ENCODE measurements at places on chromosomes 2 and 18.

GRCh38 chr2:159096901-159097300, 128.5 kb downstream of the TANC1 start:
- DNase-seq: no peak

- DNase-seq: no peak
Measured at GRCh38 chr2:43751476-43751990, 22.3 kb upstream of the DYNC2LI1 start.

DNA sequence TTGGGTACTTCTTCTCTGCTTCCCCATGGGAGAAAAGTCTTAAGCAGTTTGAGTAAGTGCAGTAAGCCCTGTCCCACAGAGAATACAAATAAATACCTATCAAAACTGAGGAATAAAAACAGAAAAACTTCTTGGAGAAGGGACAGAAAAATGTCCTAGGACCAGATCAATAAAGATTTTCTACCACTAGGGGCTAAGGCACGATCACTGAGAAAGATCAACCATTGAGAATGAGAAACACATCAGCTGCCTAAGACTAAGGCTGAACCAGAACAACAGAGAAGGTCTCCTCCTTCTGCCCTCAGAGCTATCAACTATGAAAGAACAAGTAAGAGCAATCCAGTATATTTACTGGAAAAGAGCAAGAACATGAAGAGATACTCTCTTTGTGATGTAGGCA, 763.6 kb upstream of the LRRTM1 start:
- no peak for DNase-seq

GRCh38 chr2:121489284-121489683, 41.4 kb upstream of the RNU4ATAC start:
- DNase-seq: no peak

DNA sequence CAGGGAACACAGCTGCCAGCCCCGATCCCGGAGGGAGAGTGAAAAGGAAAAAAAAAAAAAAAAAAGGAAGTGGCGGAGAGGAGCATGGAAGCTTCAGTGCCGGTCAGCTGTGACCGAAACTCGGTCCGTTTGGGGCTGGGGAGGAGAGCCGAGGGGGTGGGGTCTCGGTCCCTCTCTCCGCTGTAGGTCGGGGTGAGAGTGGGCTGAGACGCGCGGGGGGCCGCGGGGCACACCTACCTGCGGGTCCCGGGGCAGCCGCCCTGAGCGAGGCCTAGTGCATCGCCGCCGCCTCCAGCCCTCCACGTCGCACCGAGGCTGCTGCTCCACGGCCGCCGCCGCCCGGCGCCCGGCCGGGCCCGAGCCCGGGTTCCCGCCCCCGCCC, 536 bp downstream of the VPS54 start:
- no peak for DNase-seq

- no peak for DNase-seq
Measured at GRCh38 chr18:31943878-31944816, 1.2 kb upstream of the TRAPPC8 start.

- no peak for DNase-seq
Measured at GRCh38 chr2:26668041-26668440, 24.5 kb upstream of the KCNK3 start.

GRCh38 chr2:173667014-173667413, 298.2 kb downstream of the SP3 start:
- DNase-seq: no peak

DNA sequence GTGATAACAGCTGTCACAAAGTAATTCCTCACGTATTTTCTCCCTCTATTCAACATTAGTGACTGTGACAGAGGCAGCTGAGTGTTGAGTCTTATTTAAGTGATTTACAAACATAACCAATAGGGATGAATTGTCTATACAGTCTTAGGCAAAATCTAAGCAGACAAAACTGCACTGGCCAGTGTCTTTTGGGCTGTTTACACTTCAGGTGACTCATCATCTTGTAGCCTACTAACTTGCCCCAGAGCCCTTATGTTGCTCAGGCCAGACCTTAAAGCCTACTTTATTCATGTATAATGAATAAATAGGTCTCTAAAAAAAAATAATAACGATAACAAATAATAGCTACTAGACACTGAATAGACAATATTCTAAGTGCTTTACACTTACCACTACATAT, 17.2 kb downstream of the THOC1 start:
- no peak for DNase-seq

DNA sequence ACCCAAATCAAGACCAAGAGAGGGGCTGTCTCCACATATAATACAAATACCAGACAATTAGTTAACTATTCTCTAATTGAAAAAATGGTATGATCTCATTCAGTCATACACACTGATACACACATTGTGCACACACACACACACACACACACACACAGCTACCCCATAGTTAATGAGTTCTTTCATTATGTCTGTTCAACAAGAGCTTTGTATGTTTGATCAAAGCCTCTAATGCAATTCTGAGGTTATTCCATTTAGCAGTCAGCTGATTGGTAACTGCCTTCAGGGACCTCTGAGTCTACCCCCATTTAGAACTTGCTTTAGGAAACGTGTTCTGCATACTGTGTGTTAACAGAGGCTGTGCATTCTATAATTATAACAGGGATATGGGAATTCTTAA, 741.4 kb upstream of the LRRTM4 start:
- DNase-seq: no peak

- no peak for DNase-seq
Measured at GRCh38 chr2:54559593-54560145, 103.5 kb downstream of the SPTBN1 start.

- DNase-seq: no peak
Measured at GRCh38 chr18:49934457-49934856, 121.1 kb upstream of the ACAA2 start.

GRCh38 chr2:127563458-127564428, 28.3 kb downstream of the MYO7B start:
- DNase-seq: no peak

- no peak for DNase-seq
Measured at GRCh38 chr18:9757827-9758621, 49.9 kb downstream of the RAB31 start.

GRCh38 chr2:189372688-189373257, 68.5 kb upstream of the WDR75 start:
- DNase-seq: no peak

DNA sequence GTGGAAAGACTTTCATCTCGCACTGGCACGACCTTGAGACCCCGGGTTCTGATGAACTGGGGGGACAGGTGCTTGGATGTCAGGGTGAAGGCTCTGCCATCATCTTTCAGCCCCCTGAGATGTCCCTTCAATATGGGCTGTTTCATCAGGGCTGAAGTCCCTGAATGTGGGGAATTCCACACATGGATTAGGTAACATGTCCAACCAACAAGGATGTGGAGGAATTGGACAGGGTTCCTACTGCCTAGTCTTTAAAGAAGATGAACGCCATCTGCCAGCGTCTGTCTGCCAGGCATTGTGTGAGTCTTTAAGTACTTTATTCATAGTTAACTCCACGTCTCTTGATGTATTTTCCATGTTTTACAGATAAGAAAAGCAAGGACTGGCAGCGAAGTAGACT, 5.9 kb upstream of the GRHL1 start:
- no peak for DNase-seq

GRCh38 chr2:117858336-117858735, 43.8 kb downstream of the DDX18 start:
- DNase-seq: no peak

DNA sequence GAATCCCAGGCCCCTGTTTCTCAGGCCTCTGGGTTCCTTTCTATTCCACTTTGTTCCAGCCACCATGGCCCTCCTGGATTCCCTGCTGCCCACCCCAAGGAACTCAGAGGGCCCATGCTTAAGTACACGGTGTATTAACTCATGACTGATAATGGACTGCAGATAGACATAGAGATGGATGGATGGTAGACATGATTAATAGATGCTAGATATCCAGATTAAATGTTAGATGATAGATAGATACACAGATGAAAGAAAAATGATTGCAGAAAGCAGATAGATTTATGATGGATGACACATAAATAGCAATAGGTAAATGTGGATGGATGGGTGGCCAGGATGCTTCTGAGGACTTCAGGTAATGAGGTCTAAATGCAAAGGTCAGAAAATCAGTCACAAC, 278.0 kb downstream of the CELF4 start:
- DNase-seq: no peak

GRCh38 chr2:28413152-28413898, 20.7 kb downstream of the FOSL2 start:
- DNase-seq: no peak

- DNase-seq: no peak
Measured at GRCh38 chr2:224956706-224957105, 85.6 kb downstream of the DOCK10 start.

DNA sequence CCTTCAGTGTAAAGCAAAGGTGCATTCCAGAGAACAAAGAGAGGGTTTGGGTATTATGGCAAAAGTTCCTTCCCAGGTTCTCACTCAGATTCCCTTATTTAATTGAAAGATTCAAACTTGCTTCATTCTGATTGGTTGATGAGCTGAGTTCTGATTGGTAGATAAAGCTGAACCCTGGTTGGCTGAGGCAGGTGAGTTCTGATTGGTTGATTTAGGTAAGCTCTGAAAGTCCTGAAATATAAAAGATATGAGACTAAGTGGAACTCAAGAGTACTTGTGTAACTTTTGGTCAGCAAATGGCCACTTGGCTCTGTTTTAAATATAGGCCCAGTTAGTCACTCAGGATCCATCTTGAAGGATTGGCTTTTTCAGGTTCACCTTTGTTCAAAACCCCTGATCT, 99.8 kb upstream of the FBXO11 start:
- DNase-seq: no peak

GRCh38 chr2:162972383-162972782, 133.8 kb upstream of the KCNH7 start:
- DNase-seq: no peak

DNA sequence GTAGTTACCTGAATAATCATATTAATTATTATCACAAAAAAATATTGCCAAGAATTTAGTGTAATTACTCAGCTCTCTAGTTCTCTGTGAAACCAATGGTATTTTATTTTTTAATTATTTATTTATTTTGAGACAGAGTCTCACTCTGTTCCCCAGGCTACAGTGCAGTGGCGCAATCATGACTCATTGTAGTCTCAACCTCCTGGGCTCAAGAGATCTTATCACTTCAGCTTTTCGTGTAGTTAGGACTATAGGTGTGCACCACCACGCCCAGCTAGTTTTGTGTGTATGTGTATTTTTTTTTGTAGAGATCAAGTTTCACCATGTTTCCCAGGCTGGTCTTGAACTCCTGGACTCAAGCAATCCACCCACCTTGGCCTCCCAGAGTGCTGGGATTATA, 440.4 kb upstream of the CDH20 start:
- DNase-seq: no peak

GRCh38 chr2:96493072-96493471, 12.1 kb downstream of the NEURL3 start:
- no peak for DNase-seq

DNA sequence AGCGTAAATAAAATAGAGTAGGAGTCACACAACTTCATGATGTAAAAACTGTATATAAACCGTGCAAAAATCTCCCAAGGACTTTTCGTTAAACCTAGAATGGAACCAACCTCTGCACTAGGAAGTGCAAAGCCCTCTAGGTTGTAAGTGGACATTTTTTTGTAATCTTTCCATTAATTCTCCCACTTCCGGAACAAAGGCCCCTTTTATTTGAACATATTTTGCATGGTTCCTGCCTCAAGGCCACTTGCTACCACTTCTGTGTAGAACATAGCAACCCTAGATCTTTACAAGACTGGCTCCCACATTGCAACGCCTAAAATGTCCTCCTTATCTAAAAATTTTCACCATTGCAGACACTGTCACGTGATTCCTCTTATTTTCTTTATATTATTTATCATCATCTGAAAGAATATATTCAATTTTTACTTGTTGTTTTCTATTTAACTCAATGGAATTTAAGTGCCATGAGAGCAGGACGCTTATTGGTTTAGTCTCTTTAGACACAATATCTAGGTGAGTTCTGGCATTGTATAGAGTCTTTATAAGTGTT, 249.6 kb upstream of the TMEFF2 start:
- DNase-seq: no peak

- DNase-seq: no peak
Measured at GRCh38 chr2:158187908-158188307, 86.2 kb downstream of the UPP2 start.

- DNase-seq: no peak
Measured at GRCh38 chr2:135451966-135452365, 79.1 kb downstream of the ZRANB3 start.

GRCh38 chr2:216490061-216490460, 8.6 kb upstream of the RPL37A start:
- DNase-seq: no peak

DNA sequence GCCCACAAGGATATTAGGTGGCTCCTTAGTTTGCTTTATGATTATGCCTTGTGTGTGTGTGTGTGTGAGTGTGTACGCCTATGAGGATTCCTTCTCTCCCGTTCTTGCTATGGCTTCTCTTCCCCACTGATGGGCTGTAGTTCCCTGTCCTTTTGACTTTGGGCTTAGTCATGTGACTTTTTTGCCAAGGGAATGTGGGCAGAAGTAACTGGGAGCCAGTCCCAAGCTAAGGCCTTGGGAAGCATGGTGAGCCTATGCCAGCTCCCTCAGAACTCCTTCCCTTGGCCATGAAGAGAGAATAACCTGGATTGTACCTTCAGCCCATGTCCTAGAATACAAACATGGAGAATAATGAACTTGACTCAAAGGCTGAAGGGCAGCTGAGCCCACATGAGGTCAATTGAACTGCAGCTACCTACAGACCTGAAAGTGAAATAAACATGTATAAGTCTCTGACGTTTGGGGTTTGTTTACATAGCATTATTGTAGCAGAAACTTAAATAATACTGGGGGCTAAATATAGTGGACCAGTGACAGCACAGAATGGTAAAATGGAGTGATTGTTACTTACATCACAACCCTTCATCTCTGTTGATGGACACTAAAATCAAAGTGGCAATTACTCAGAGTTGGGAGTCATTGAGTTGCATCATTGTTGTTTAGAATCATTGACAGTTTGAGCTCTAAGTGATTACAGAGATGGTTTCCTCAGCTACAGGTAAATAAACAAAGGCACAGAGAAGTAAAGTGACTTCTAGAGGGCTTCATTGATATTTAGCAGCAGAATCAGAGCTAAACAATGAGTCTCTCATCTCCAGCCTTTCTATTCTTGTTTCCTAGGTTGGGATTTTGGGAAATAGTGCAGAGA, 15.3 kb upstream of the IL36G start:
- DNase-seq: no peak

DNA sequence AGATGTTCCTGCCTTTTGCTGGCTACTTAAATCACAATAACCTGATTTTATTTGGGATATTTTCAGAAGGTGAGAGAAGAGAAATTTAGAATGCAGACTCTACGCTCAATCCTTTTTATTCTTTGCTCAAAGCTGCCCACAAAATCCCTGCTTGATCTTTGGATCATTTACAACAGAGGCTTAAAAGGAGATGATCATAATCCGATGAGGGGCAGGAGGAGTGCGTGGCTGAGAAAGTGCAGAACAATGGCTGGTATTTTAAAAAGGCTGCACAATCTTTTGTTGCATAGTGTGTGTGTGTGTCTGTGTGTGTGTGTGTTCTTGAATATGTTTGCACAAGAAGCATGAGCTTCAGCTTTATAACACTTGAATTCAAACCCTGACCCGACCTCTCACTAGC, 256.3 kb upstream of the MYT1L start:
- no peak for DNase-seq
